Smooth muscle cell of the pulmonary artery (primary cell): ENCODE measurements at places on chromosomes 12 and 14. TPM values are rescaled to one million over a fixed set of nuclear protein-coding genes. Genes with fewer than 3 reads are reported as not detected.

The WSCD2 gene
- total RNA-seq = not detected in 2 replicates

The GARIN6 gene
- not detected in 2 replicates for total RNA-seq

The PSMA6 gene
- total RNA-seq = 101 and 116 TPM in 2 replicates

The SRRM4 gene
- not detected in 2 replicates for total RNA-seq

The SCNN1A gene
- 0.07 TPM in 1 of 2 replicates, not detected in the other for total RNA-seq

The ANO4 gene
- total RNA-seq = 0.26 and 1.2 TPM in 2 replicates

The LBHD2 gene
- not detected in 2 replicates for total RNA-seq

The KRT2 gene
- total RNA-seq = not detected in 2 replicates

The OR4E2 gene
- total RNA-seq = not detected in 2 replicates

The NXPH4 gene
- total RNA-seq = 28.2 and 49.1 TPM in 2 replicates

The SERPINA9 gene
- not detected in 2 replicates for total RNA-seq

The GALNT9 gene
- 0.07 and 0.86 TPM in 2 replicates for total RNA-seq

The DAO gene
- total RNA-seq = not detected in 2 replicates

The PNP gene
- total RNA-seq = 11.5 and 34.8 TPM in 2 replicates

The COX6A1 gene
- total RNA-seq = 323 and 352 TPM in 2 replicates

The APAF1 gene
- 19.7 and 25.3 TPM in 2 replicates for total RNA-seq

The GRIP1 gene
- total RNA-seq = 0.26 and 0.33 TPM in 2 replicates

The KLRC2 gene
- total RNA-seq = not detected in 2 replicates

The HHIPL1 gene
- 15.0 and 24.1 TPM in 2 replicates for total RNA-seq

The NAV3 gene
- 94.9 and 132 TPM in 2 replicates for total RNA-seq

The DDN gene
- total RNA-seq = 0.20 and 0.30 TPM in 2 replicates
